IPS DF 6.9 (cell line): ENCODE measurements at places on chromosomes 6 and 20.

- no peak for DNase-seq
Measured at GRCh38 chr6:150606168-150606591, 6.5 kb downstream of the PLEKHG1 start.

DNA sequence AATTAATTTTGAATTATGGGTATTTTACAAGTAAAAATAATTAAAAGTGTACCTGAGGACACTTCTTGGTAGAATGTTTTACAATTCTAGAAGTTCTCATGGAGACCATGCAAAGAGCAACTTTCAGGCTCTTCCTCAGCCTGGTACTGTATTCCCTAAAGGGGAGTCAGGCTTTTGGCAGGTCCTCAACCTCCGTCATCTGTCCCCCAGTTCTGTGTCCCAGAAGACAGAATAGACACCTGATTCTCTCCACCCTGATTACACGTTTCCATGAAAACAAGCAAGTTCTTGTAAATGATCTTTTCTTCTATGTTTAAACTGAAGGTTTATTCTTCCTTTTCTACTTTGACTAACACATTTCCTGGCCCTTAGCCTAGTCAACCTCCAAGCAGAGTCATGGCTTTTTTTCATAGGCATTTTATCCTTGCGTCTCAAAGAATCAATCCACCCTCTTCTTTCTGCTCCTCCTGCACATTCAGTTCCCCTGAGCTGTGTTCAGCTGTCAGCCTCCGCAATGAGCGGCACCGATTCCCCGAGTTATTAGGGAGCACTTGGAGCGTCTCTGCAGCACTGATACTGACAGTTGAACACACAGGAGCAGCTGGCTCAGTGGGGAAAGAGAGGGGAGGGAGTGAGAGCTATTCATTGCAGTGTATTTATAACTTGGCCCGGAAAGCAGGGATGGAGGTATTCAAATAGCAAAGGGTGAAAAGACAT, 1082.4 kb upstream of the MAP3K7 start:
- DNase-seq, result no peak

DNA sequence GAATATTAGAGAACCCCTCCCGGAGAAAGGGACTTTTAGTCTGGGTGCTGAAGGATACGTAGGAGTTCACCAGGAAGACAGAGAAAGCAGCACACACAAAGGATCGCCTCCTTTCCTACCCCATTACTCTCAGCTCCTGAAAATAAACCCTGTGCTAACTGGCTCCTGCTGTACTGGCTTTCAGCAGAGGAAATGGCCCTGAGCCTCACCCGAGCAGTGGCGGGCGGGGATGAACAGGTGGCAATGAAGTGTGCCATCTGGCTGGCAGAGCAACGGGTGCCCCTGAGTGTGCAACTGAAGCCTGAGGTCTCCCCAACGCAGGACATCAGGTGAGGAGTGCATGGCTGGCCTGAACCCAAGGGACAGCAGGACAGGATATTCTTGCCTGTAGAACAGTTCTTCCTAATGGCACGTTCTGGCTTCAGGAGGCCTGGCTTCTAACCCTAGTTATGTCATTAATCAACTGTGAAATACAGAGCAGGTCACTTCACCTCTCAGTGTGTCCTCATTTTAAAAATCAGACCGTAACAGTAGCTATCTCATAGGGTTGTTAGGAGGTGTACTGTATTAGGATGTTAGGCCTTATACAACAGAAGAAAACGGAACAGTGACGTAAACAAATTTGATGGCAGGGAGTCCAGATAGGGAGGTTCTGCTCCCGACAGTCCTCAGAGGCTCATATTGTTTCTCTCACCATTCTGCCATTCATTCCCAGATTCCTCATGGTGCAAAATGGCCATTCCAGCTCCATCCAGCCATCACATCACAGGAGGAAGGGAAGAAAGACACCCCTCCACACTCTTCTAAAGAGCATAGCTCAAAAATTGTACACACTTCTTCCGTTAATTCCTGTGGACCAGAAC, 1.8 kb downstream of the RBCK1 start:
- DNase-seq, result no peak

DNA sequence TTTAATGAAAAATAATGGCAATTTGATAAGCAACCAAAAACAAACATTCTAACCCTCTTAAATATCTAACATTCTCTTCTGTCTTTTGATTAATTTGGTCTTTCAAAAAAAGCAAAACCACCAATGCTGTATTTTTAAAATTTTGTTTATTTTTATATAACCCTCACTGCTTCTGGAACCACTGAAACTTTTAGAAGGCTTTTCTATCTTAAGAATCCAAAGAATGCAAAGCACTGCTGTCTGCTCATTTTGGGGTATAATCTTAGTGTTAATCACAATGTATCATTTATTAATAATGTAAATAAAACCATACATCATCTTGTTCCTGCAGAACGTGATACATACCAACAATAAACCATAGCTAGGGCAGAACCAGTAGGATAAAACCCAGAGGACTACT, 14.0 kb downstream of the STK38 start:
- no peak for DNase-seq
